ENCODE measurements at places on chromosomes 2 and 18. TPM values are rescaled to one million over a fixed set of nuclear protein-coding genes. Genes with fewer than 3 reads are reported as not detected.

The LYG2 gene
- total RNA-seq, result not detected

The C2orf15 gene
- total RNA-seq, result 0.39 TPM

The RTP5 gene
- total RNA-seq, result not detected

The SERPINB3 gene
- not detected for total RNA-seq

The HS6ST1 gene
- total RNA-seq, result 62.2 TPM

The HOXD4 gene
- total RNA-seq, result 0.98 TPM

The KIAA2012 gene
- not detected for total RNA-seq

The FBXO15 gene
- total RNA-seq, result 0.45 TPM

The SKOR2 gene
- not detected for total RNA-seq

The DTNB gene
- 5.5 TPM for total RNA-seq

The MEIS1 gene
- total RNA-seq, result 119 TPM

The ANKAR gene
- 11.6 TPM for total RNA-seq

The CLK1 gene
- 177 TPM for total RNA-seq

The OSR1 gene
- total RNA-seq, result 99.6 TPM

The KATNAL2 gene
- total RNA-seq, result 5.0 TPM

The FEV gene
- total RNA-seq, result not detected

The RAD51AP2 gene
- not detected for total RNA-seq

The HRH4 gene
- not detected for total RNA-seq

The SP140 gene
- 2.5 TPM for total RNA-seq

The ACYP2 gene
- total RNA-seq, result 20.4 TPM

The NEURL3 gene
- total RNA-seq, result not detected

The FZD7 gene
- total RNA-seq, result 54.7 TPM

The NEB gene
- 0.66 TPM for total RNA-seq

The SULT1C2 gene
- total RNA-seq, result 0.66 TPM

The CDCA7 gene
- total RNA-seq, result 0.71 TPM

The INPP5D gene
- total RNA-seq, result 12.2 TPM

The C2orf92 gene
- 5.0 TPM for total RNA-seq

The UBXN4 gene
- 45.5 TPM for total RNA-seq

The LINC00305 gene
- total RNA-seq, result not detected

The ESPNL gene
- 0.78 TPM for total RNA-seq

The ADCYAP1 gene
- total RNA-seq, result 1.7 TPM

The ATOH8 gene
- total RNA-seq, result 124 TPM

The GALNT5 gene
- total RNA-seq, result 0.17 TPM

The POTEJ gene
- not detected for total RNA-seq

The CIAO1 gene
- total RNA-seq, result 101 TPM

The PTPRN gene
- 5.3 TPM for total RNA-seq

The NYAP2 gene
- total RNA-seq, result 0.26 TPM

The LYPD1 gene
- total RNA-seq, result 0.66 TPM

All from esophagus muscularis mucosa (tissue), 4 donors.